ENCODE measurements at places on chromosomes 6 and 20. TPM values are rescaled to one million over a fixed set of nuclear protein-coding genes. Genes with fewer than 3 reads are reported as not detected.

DNA sequence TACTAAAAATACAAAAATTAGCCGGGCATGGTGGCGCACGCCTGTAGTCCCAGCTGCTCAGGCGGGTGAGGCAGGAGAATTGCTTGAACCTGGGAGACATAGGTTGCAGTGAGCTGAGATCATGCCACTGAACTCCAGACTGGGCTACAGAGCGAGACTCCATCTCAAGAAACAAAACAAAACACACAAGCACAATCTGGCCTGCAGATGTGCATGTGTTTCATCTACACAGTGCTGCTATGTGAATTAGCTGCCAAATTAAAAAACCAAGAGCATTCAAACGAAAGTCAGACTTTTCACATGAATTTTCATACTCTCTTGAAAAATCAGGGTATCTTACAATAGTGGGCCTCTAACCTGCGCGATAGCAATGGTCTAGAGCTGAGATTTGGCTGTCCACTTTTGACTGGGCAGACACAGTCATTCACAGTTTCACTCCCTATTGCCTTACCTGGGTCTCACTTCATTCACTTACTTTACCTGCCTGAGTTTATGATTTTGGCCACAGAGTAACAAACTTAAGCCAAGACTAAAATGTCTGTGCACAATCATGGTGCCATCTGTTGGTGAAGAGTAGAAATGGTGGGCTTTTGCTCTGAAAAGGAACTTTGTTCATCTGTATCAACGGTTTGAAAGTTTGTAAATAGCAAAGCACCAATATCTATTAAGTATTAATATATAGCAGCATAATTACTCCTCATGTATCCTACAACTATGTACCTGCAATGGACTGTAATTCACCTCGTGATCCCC, 138.5 kb upstream of the UST start:
- no peaks in the 10 kb centered on the region for H3K4me1 ChIP-seq
- H3K36me3 ChIP-seq = no peaks in the 10 kb centered on the region
- no peak overlapping the region for H3K27ac ChIP-seq
- no peaks in the 10 kb centered on the region for H3K27me3 ChIP-seq

The RIMS4 gene
- total RNA-seq = 9.0 TPM

The COQ3 gene
- 6.4 TPM for total RNA-seq

DNA sequence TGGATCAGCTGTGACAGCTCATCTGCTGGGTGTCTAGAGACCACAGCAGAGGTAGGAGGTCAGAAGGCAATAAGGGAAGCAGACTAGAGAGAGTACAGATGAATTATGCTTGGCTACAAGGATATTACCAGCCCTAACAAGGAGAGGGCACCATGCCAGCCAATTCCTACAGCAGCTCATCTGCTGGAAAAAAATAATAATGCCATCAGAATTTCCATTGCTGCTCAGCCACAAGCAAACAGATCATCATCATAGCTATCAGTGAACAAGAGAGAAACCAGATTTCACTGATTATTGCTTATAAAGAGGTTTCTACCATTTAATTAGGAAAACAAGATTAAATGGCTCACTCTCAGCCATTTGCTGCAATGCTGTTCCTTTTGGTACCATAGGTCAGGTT, 66.5 kb downstream of the PSMG4 start:
- no peak for DNase-seq
- no peaks in the 10 kb centered on the region for H3K36me3 ChIP-seq

DNA sequence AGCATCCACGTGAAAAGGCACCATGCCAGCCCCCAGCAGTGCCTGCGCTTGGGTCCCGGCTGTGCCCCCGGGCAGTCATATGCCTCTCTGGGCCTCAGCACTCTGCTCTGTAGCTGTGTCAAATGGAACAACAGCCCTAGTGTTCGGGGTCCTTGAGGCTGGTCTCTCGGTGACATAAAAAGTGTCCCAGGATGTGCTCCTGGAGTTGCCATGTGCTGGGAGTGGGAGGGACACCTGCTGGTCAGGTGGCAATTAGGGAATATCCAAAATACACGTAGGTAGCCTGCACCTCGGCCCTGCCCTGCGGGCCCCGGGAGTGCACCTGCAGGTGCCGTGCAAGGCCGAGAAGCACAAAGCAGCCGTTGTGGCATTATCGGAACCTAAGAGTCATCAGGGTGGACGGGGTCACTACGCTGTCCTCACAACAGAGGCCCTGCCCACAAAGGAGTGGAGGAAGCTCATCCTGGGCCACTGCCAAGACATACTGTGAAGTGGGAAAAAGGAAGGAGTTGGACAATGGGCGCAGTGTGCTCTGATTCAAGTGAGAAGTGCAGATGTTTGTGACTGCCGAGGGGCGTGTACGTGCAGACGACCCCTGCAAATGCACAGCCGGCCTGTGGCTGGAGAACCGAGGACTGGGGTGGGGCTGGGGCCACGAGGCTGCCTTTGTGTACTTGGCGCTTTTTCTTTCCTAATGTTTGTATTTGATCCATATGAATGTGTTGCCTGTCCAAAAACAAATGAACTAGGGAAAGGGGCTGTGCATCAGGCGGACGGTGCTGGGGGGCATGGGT, 24.6 kb downstream of the SLCO4A1 start:
- H3K4me3 ChIP-seq = no peak overlapping the region
- H3K4me1 ChIP-seq = no peaks in the 10 kb centered on the region
- no peak overlapping the region for H3K27ac ChIP-seq
- no peaks in the 10 kb centered on the region for H3K27me3 ChIP-seq
- no peaks in the 10 kb centered on the region for H3K36me3 ChIP-seq
- DNase-seq = no peak

The DNMT3B gene
- 95.5 TPM for total RNA-seq

- no peaks in the 10 kb centered on the region for H3K4me1 ChIP-seq
- H3K36me3 ChIP-seq = no peaks in the 10 kb centered on the region
- no peak for DNase-seq
- H3K27me3 ChIP-seq = no peaks in the 10 kb centered on the region
These were observed 313.1 kb downstream of the GRIK2 start for GRCh38 chr6:101706576-101706975.

DNA sequence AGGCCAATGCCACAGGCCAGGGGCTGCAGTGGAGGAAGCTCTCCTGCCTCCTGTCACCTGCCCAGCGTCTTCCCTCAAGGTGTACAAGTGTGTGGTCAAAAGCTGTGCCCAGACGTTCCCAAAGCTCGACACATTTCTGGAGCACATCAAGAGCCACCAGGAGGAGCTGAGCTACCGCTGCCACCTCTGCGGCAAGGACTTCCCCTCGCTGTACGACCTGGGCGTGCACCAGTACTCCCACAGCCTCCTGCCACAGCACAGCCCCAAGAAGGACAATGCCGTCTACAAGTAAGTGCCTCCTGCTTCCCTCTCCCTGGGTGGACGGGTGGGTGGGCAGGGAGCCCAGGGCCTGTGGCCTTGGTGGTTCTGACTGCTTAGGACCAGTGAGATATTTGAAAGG, 38.2 kb downstream of the ZNF341 start:
- H3K27ac ChIP-seq = no peak overlapping the region
- no peaks in the 10 kb centered on the region for H3K27me3 ChIP-seq
- H3K4me3 ChIP-seq = no peak overlapping the region
- H3K4me1 ChIP-seq = no peaks in the 10 kb centered on the region
- no peak for DNase-seq

GRCh38 chr20:38987777-38988176, 25.6 kb downstream of the DHX35 start:
- H3K36me3 ChIP-seq = 0 out of 2 replicates have a peak, but pooled peaks cover 1% of the 10 kb centered on the region
- H3K27ac ChIP-seq = no peak overlapping the region
- H3K4me3 ChIP-seq = no peak overlapping the region
- H3K27me3 ChIP-seq = no peaks in the 10 kb centered on the region

The ATP6V1G2 gene
- total RNA-seq = 0.43 TPM

- no peaks in the 10 kb centered on the region for H3K27me3 ChIP-seq
- no peak overlapping the region for H3K4me3 ChIP-seq
- H3K36me3 ChIP-seq = no peaks in the 10 kb centered on the region
- no peak for DNase-seq
These were observed 136.5 kb upstream of the AKAP12 start for GRCh38 chr6:151103266-151103665.

DNA sequence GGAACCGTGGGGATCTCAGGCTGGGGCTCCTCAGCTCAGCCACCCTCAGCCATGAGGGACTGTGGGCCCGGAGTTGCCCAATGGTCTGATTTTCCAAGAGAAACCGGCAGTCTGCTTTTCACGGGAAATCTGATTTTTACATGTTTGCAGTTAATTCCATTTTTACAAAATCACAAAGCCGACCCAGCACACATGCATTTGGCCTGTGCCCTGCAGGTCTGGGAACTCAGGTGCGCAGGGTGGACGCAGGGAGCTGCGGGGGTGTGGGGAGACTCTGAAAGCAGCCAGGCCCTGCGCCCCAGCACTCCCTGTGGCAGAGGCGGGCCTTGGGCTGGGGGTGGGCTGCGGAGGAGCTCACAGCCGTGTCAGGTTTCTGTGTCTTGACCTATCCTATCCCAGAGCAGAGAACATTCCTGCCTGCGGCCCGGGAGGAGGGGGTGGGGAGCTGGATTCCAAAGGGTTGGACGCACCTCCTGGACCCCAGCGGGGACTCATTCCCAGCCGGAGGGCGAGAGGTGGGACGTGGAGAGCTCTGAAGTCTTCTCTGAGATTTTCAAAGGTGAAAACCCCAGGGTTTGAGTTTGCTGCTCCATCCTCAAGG, 60.6 kb downstream of the ADNP start:
- H3K4me3 ChIP-seq = no peak overlapping the region
- H3K27ac ChIP-seq = peak overlapping the region; percentile 15
- no peak for DNase-seq
- H3K36me3 ChIP-seq = no peaks in the 10 kb centered on the region
- no peaks in the 10 kb centered on the region for H3K27me3 ChIP-seq

The DAAM2 gene
- not detected for total RNA-seq

GRCh38 chr20:58432186-58432954, 43.3 kb downstream of the VAPB start:
- peaks cover 1% of the 10 kb centered on the region for H3K36me3 ChIP-seq
- H3K4me1 ChIP-seq = peaks cover 38% of the 10 kb centered on the region
- H3K27ac ChIP-seq = peak overlapping the region; percentile 39

DNA sequence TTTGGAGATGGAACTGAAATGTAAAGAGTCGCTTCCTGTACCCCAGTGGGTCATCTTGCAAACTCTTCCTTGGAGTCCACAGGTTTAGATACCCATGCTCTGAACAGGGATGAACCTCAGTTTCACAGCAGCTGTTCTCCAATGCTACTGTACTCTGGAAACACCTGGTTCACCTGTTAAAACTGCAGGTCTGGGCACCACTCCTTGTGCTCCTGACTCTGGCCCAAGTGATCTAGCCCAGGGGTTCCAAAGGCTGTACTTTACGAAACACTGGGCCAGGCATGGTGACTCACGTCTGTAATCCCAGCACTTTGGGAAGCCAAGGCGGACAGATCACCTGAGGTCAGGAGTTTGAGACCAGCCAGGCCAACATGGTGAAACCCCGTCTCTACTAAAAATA, 102.1 kb downstream of the ATP9A start:
- H3K36me3 ChIP-seq = peaks cover 8% of the 10 kb centered on the region
- H3K27ac ChIP-seq = peak overlapping the region; percentile 43
- H3K4me1 ChIP-seq = peaks cover 45% of the 10 kb centered on the region
- DNase-seq = peak; percentile 73

The BPIFA2 gene
- not detected for total RNA-seq

GRCh38 chr6:160122744-160123143, 1.1 kb downstream of the SLC22A1 start:
- no peak overlapping the region for H3K27ac ChIP-seq
- no peak for DNase-seq
- no peaks in the 10 kb centered on the region for H3K27me3 ChIP-seq
- no peak overlapping the region for H3K4me3 ChIP-seq

- H3K4me3 ChIP-seq = no peak overlapping the region
- H3K36me3 ChIP-seq = no peaks in the 10 kb centered on the region
- peaks cover 17% of the 10 kb centered on the region for H3K4me1 ChIP-seq
- no peak overlapping the region for H3K27ac ChIP-seq
These were observed 506.2 kb upstream of the SLC35B3 start for GRCh38 chr6:8941577-8941976.

DNA sequence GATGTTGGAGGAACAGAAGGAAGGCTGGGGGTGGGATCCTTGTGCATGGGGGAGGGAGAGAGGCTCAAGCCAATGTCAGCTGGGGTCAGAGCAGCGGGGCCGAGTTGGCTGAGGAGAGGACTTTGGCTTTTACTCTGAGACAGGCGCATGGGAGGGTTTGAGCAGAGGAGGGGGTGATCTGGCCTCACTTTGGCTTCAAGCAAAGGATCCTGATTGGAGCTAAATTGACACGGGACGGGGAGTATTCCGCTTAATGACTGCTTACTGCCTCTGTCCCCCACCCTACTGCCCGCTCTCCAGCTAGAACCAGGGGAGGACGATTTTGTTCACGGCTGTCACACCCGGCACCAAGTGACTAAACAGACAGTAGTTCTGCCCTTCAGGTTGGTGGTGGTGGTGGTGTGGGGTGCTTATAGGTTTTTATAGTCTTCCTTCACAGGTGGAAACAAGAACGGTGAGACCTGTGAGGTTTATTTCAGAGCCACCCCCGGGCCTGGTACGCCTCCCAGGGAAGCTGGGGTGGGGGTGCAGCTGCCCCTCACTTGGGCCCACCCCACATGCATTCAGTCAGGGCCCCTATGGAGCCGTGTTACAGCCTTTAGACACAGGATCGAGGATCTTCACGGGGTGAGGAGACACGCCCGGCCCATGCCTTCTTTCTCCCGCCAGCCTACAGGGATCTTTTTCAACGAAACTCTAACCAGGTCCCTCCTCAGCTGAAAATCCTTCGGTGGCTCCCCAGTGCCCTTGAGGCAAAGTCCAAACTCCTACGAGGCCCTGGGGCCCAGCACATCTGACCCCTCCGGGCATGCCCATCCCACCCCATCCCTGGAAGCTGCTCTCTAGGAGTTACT, 1.3 kb upstream of the SNAI1 start:
- peak overlapping the region; percentile 59 for H3K4me3 ChIP-seq
- H3K4me1 ChIP-seq = peaks cover 48% of the 10 kb centered on the region
- peak overlapping the region; percentile 73 for H3K27ac ChIP-seq
- no peaks in the 10 kb centered on the region for H3K27me3 ChIP-seq
- no peak for DNase-seq

Data from Caco-2 (cell line).